SJSA1 (cell line): ENCODE measurements at places on chromosomes 16 and 17.

DNA sequence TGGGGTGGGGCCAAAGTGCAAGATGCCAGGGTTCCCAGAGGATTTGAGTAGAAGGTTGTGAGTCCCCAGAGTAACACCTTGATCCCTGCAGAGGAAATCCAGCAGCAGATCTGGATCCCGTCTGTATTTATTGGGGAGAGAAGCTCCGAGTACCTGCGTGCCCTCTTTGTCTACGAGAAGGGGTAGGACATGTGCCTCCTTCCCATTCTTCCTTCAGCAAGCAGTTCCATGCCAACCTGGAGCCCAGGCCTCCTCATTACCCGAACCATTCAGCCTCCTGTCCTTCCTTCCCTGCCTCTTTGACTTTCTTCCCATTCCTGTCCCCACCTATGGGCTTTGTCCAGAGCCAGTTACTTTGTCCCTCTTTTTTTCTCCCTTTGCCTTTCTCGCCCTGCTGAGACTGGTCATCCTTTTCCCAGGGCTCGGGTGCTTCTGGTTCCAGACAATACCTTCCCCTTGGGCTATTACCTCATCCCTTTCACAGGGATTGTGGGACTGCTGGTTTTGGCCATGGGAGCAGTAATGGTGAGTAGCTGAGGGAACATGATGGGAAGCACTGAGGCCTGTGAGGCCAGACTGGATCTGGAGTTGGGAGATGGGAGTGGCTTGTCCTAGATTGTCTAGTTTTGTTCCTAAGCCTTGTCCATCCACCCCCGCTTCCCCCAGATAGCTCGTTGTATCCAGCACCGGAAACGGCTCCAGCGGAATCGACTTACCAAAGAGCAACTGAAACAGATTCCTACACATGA is 2.9 kb downstream of the RNF167 start:
- H3K4me3 ChIP-seq = no peak overlapping the region
- H3K27me3 ChIP-seq = no peaks in the 10 kb centered on the region
- H3K4me1 ChIP-seq = peaks cover 43% of the 10 kb centered on the region
- H3K27ac ChIP-seq = no peak overlapping the region
- DNase-seq = no peak

DNA sequence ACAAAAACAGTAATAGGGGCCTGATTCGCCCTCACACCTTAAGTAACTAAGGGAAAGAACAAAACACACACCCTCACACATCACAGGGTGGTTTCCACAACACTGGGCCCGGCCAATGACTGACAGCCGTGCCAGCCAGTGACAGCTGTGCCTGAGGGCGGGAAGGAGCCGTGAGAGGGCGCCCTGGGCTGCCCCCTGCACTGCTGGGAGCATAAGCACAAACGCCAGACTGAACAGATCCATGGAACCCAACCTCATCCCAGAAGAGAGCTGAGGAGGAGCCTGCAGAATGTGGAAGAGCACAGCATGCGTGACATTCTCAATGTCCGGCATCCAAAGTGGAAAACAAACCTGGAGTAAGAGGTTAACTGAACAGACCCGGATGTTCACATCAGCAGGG is 16.0 kb downstream of the CSNK1D start:
- H3K4me1 ChIP-seq = no peaks in the 10 kb centered on the region
- peaks cover 76% of the 10 kb centered on the region for H3K36me3 ChIP-seq
- no peak overlapping the region for H3K27ac ChIP-seq
- H3K27me3 ChIP-seq = no peaks in the 10 kb centered on the region
- H3K4me3 ChIP-seq = no peak overlapping the region
- peak; percentile 64 for DNase-seq

DNA sequence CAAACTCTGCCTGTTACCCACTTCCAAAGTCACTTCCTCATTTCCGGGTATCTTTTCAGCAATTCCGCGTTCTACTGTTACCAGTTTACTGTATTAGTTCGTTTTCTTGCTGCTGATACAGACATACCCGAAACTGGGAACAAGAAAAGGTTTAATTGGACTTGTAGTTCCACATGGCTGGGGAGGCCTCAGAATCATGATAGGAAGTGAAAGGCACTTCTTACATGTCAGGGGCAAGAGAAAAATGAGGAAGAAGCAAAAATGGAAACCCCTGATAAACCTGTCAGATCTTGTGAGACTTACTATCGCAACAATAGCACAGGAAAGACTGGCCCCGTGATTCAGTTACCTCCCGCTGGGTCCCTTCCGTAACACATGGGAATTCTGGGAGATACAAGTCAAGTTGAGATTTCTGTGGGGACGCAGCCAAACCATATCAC is 30.9 kb downstream of the PAFAH1B1 start:
- no peak overlapping the region for H3K4me3 ChIP-seq
- H3K36me3 ChIP-seq = peaks cover 35% of the 10 kb centered on the region
- no peak overlapping the region for H3K27ac ChIP-seq
- DNase-seq = no peak

- H3K4me3 ChIP-seq = no peak overlapping the region
- H3K4me1 ChIP-seq = no peaks in the 10 kb centered on the region
- H3K27me3 ChIP-seq = no peaks in the 10 kb centered on the region
Observed at GRCh38 chr16:21589551-21589950, 9.8 kb upstream of the METTL9 start.

- H3K27me3 ChIP-seq = peaks cover 11% of the 10 kb centered on the region; the same call in 1 of the 2 replicates
- no peak overlapping the region for H3K27ac ChIP-seq
- no peaks in the 10 kb centered on the region for H3K4me1 ChIP-seq
- no peaks in the 10 kb centered on the region for H3K36me3 ChIP-seq
- DNase-seq = no peak
- H3K4me3 ChIP-seq = no peak overlapping the region
Observed at GRCh38 chr16:27446721-27447120, 44.7 kb downstream of the IL21R start.

GRCh38 chr16:6891496-6891895 is 441.1 kb upstream of the RBFOX1 start:
- no peak overlapping the region for H3K4me3 ChIP-seq
- no peaks in the 10 kb centered on the region for H3K27me3 ChIP-seq
- no peaks in the 10 kb centered on the region for H3K4me1 ChIP-seq
- no peak overlapping the region for H3K27ac ChIP-seq

DNA sequence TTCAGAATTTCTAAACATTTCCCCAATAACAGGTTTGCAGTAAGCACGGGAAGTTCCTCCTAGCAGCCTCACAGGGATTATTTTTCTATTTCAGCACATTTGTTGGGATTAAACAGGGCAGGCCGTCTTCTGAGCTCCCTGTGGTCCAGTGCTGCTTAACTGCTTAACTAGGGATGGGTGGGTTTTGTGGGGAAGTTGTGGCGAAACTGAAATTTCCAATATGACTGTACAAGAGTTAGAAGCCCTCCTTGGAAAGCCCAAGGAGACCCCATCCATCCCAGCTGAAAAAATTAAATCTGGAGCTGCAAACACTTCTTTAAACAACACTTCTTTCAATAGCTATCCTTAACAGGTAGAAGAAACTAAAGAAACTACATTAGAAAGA is 22.2 kb downstream of the FAM117A start:
- H3K27me3 ChIP-seq = no peaks in the 10 kb centered on the region
- DNase-seq = no peak
- no peak overlapping the region for H3K27ac ChIP-seq
- no peaks in the 10 kb centered on the region for H3K36me3 ChIP-seq
- no peaks in the 10 kb centered on the region for H3K4me1 ChIP-seq

DNA sequence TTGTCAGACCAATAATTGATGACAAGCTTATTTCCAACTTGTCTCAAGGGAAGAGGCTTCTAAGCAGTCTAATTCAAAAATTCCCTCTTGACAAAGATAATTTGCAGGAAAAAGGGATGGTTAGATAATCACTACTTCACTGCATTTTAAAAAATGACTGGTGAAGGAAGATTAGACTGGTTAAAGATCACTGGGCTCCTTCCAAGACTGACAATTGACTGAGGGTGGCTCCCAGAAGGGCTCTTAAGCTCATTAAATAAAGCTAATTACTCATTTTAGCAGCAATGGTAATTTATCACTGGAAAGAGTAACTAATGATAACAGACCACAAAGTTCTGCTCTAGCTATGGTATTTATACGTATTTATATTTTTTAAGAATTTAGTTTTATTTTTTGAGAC is 4.4 kb upstream of the HEATR3 start:
- H3K27ac ChIP-seq = no peak overlapping the region
- DNase-seq = no peak
- no peaks in the 10 kb centered on the region for H3K27me3 ChIP-seq
- peaks cover 5% of the 10 kb centered on the region for H3K36me3 ChIP-seq
- peaks cover 4% of the 10 kb centered on the region for H3K4me1 ChIP-seq

- no peaks in the 10 kb centered on the region for H3K36me3 ChIP-seq
- H3K4me1 ChIP-seq = no peaks in the 10 kb centered on the region
- H3K4me3 ChIP-seq = no peak overlapping the region
- H3K27me3 ChIP-seq = no peaks in the 10 kb centered on the region
Observed at GRCh38 chr17:55296171-55296695, 31.5 kb downstream of the HLF start.

DNA sequence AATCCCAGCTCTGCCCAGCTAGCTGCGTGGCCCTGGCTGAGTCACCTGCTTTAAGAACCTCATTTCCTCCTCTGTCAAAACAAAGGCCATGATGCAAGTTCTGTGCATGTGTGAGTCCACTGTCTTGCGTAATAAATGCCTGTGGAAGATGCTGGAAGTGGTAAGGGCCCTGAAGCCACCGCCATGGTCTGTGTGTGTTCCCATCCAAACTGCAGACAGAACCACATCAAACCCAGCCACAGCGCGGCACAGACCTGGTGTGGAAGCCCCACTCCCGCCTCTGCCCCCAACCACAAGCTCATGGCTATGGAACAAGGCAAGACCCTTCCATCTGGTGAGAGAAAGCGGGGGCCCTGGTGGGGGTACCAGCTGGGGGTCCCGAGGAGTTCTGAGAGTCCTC is 26.0 kb downstream of the NECAB2 start:
- DNase-seq = no peak
- no peaks in the 10 kb centered on the region for H3K4me1 ChIP-seq
- H3K27me3 ChIP-seq = peaks cover 14% of the 10 kb centered on the region
- H3K36me3 ChIP-seq = no peaks in the 10 kb centered on the region
- no peak overlapping the region for H3K4me3 ChIP-seq
- no peak overlapping the region for H3K27ac ChIP-seq

DNA sequence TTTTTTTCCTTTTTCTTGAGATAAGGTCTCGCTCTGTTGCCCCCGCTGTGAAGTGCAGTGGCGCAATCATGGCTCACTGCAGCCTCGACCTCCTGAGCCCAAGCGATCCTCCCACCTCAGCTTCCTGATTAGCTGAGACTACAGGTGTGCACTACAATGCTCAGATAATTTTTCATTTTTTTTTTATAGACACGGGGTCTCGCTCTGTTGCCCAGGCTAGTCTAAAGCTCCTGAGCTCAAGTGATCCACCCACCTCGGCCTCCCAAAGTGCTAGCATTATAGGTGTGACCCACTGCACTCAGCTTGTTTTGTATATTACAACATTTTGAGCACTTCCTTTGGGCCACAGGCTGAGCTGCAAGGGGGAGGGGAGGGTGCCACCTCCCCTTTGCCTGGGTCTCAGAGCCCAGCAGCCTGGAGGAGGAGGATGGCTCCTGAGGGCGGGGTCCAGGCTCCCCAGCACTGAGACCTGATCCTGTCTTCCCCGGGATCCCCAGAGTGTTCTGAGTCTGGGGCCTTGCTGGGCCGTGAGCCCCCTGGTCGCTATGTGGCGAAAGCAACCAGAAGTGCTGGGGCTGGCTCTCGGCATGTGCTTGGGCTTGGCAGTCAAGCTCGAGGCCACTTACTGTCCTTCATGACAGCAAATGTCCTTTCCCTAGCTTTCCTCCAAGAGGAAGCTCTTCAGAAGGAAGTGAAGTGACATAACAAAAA is 8.1 kb downstream of the DEF8 start:
- H3K4me1 ChIP-seq = no peaks in the 10 kb centered on the region
- no peak overlapping the region for H3K27ac ChIP-seq
- H3K36me3 ChIP-seq = peaks cover 25% of the 10 kb centered on the region
- H3K4me3 ChIP-seq = no peak overlapping the region

DNA sequence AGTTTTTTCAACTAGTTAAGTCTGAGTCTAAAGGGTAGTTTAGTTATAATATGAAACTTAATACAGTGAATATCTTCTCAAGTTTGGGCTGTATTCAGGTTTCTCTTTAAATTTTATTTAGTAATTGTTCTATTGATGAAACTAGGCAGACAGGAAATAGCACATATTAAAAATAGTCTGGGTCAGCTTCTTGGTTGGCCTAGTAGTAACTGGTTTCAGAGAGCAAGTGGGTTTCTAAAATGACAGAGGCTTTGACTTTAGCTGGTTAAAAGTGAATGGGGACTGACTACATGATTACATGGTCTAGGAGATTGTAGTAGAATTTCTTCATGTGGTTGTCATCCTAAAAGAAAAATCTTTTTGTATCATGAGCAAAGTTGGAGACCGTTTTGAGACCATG is 46.8 kb downstream of the OMG start:
- no peaks in the 10 kb centered on the region for H3K27me3 ChIP-seq
- DNase-seq = no peak
- peaks cover 32% of the 10 kb centered on the region for H3K4me1 ChIP-seq
- H3K36me3 ChIP-seq = peaks cover 53% of the 10 kb centered on the region

GRCh38 chr17:50150354-50151040 is at the start of gene PPP1R9B:
TSS of gene PPP1R9B (minus strand) at chr17:50150677. CDS start at chr17:50150513, 164 bp downstream.
- DNase-seq = no peak
- H3K36me3 ChIP-seq = peaks cover 48% of the 10 kb centered on the region
- no peaks in the 10 kb centered on the region for H3K27me3 ChIP-seq
- H3K4me3 ChIP-seq = peak within 1 kb of the TSS; percentile 88

DNA sequence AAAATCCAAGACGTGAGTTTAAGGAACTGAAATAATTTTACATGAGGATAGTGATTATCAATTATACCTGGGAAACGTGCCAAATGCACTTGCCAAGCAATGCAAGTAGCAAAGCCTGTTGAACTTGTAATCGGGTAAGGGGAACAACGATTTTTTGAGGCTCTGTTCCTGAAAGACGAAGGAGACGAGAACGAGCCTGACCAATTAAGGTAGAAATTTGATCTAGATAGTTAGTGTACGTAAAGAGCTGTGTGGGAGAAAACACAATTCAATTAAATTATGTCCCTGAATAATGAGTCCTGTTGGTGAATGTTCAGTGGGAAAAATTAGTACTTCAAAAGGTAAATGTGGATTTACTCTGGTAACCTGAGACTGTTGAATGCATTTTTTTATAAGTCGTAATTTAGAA is 17.7 kb upstream of the KCTD5 start:
- no peaks in the 10 kb centered on the region for H3K27me3 ChIP-seq
- H3K4me3 ChIP-seq = no peak overlapping the region
- no peak for DNase-seq
- no peaks in the 10 kb centered on the region for H3K36me3 ChIP-seq
- no peak overlapping the region for H3K27ac ChIP-seq

- no peak overlapping the region for H3K4me3 ChIP-seq
- no peaks in the 10 kb centered on the region for H3K27me3 ChIP-seq
- no peak overlapping the region for H3K27ac ChIP-seq
- no peaks in the 10 kb centered on the region for H3K36me3 ChIP-seq
Observed at GRCh38 chr17:81471818-81472456, 40.7 kb downstream of the ACTG1 start.
